WTC11 (cell line): ENCODE measurements at places on chromosomes 11 and 22.

GRCh38 chr22:40050258-40050657 lies 55.5 kb downstream of the FAM83F start:
- H3K36me3 ChIP-seq, result no peaks in the 10 kb centered on the region
- H3K27ac ChIP-seq, result no peak overlapping the region
- DNase-seq, result no peak

DNA sequence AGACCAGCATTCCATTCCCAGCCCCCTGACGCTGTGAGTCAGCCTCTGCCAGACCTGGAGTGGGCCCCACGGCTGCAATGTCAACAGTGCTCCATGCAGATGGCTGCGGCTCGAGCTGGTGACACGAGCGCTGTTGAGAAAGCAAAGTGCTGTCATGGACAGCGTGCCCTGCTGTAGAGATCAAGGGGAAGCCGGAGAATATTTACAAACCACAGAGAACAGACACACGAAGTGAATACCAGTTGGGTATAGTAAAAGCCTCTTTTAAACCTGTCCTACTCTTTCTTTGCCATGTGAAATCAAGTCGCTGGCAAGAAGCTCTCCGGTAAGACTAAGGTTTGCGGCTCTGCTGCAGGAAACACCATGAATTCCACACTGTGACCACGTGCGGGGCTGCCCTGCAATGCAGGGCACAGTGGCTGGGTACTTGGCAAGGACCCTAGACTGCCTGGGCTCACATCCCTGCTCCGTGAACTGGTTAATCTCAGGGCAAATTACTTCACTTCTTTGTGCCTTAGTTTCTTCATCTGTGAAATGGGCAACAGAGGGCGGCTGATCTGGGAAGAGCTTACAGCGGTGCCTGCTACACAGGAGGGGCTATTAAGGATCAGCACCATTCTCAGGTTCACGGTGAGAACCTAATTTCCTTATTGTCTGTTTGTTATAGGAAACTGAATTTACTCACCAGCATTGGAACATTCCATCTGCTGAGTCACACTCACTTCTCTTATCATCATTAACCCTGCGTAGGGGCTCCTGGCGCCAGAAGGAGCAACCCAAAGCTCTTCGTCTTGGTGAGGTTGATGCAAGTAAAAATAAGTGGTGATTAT lies 27.8 kb upstream of the ELFN2 start:
- H3K36me3 ChIP-seq, result peaks cover 5% of the 10 kb centered on the region; the same call in 1 of the 2 replicates
- no peaks in the 10 kb centered on the region; the same call in 1 of the 2 replicates for H3K27me3 ChIP-seq
- H3K4me3 ChIP-seq, result no peak overlapping the region
- peaks cover 2% of the 10 kb centered on the region; the same call in 1 of the 2 replicates for H3K4me1 ChIP-seq
- no peak for DNase-seq

GRCh38 chr22:17410576-17410975 lies 41.3 kb downstream of the CECR2 start:
- H3K27me3 ChIP-seq, result no peaks in the 10 kb centered on the region
- peaks cover 77% of the 10 kb centered on the region for H3K4me1 ChIP-seq
- no peaks in the 10 kb centered on the region for H3K36me3 ChIP-seq
- no peak for DNase-seq
- H3K27ac ChIP-seq, result peak overlapping the region; percentile 58
- no peak overlapping the region for H3K4me3 ChIP-seq

- peak; percentile 10 for DNase-seq
- no peaks in the 10 kb centered on the region for H3K36me3 ChIP-seq
- H3K4me1 ChIP-seq, result no peaks in the 10 kb centered on the region
- no peak overlapping the region for H3K27ac ChIP-seq
- peaks cover 24% of the 10 kb centered on the region for H3K27me3 ChIP-seq
- H3K4me3 ChIP-seq, result no peak overlapping the region
Observed at GRCh38 chr22:19775496-19776325, 15.1 kb downstream of the TBX1 start.
